Prostate gland (tissue), 2 donors: ENCODE measurements at places on chromosomes 11 and 22. TPM values are rescaled to one million over a fixed set of nuclear protein-coding genes. Genes with fewer than 3 reads are reported as not detected.

GRCh38 chr11:56700242-56700913 lies 1.5 kb downstream of the OR9G1 start:
- DNase-seq: no peak

- no peak for DNase-seq
Observed at GRCh38 chr22:33666279-33666960, 253.9 kb downstream of the LARGE1 start.

CD59 gene
- 274 TPM for total RNA-seq

OR52H1 gene
- total RNA-seq: not detected

DNA sequence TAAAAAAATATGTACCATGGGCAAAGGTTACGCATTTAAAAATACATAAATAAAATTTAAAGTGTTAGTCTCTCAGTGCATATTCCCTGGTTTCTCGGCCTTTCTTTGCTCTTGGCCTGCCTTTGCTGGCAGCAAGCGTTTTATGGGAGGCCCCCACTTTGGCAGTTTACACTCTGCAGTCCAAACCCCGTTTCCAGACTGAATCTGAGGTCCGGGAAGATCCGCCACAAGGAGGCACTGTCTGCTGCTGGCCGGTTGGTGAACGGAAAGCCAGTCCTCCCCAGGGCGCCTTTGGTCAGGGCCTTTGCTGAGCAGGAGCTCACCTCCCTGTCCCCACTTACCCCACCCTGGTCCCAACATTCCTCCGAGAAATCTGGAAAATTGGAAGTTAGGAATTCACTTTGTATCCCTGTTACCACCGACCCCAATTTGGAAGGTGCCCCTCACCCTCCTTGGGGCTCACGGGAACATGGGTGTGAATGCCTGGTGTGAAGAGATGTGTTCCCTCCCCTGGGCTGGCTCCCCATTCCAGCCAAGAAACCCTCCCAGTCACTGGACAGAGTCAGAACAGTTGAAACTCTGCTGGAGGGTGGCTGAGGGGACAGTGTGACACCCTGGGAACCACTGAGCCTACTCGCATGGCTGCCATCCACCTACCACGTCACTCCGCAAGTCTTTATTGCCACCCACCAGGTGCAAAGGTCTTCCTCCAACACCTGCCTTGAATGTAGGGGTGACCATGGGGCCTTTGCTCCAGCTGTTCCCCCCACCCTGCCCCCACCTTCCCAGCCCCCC lies 9.4 kb upstream of the SF1 start:
- peak; percentile 50 for DNase-seq

DNA sequence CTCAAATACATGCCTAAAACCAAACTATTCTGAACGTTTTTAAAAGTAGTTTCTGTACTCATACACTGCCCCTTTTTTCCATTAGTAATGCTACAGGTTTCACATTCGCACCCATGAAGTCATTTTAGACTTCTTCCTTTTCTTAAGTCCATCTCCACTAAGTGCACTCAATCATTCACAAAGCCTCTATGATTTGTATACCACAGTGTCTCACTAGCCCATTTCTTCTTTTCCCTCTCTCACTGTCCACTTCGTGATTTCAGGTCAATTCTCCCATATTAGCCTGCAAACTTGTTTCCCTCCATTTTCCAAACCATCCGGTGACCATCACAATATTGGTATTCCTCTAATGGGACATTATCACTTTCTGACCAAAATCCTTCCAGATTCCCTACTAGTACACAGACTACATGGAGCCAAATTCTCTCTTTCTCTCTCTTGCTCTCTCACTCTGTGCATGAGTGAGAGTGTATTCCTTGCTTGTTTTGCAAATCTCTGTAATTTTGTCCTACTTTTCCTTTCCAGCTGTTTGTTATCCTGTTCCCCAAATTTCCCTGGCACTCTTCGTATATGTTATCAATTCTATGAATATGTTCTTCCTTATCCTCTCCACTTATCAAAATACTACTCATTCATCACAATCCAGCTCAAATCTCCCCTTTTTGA lies 3.4 kb upstream of the ZC3H12C start:
- no peak for DNase-seq

IRAG1 gene
- 43.6 TPM for total RNA-seq

DNA sequence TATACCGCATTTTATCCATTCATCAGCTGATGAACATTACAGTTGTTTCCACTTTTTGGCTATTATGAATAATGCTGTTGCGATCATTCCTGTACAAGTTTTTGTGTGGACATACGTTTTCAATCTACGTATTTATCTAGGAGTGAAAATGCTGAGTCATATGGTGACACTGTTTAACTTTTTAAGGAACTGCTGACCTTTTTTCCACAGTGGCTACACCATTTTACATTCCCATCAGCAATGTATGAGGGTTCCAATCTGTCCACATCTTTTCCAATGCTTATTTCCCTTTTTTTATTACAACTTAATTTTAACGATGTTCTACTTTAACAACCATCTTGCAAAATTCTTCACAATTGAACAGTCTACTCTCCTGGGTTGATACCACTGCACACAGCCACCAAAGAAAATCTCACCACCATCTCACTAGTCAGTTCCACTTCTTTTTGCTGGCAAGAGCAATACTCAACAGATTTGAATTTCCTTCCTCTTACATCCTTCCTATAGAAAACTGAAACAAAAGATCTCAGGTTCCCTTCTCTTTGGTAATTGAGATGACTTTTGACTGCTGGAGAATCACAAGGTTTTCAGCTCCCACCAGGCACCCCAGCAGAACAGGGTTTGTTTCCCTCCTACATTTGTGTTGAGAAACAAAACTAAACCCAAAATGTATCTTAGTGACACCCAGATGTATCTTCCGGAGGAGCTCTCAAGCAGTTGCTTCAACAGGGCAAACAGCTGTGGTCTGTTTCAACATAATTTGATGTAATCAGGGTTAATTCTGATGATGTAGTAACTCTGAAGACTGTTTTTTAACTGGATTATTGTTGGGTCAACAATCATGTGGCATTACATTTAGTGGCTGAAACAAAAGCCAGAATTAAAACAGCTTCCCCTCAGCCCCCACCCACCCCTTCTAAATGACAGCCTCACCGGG lies 7.0 kb upstream of the GAB2 start:
- DNase-seq: no peak

APOL4 gene
- total RNA-seq: 13.6 TPM

DNA sequence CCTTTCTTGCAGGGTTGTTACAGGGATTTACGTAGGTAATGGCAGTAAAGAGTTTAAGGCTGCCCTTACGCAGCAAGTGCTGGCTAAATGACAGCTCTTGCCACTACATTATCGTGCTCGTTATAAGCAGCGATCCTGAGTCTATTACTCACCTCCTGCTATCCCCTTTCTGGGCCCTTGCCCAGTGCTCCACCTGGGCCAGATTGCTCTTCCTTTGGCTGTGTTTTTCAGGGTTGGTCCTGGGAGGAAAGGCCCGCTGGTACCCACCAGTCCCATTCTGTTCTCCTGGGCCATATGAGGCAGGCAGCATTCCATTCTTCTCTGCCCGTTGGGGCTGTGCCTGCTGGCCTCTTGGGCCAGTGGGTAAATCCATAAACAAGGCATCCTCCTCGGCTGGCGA lies 87.5 kb downstream of the C11orf58 start:
- no peak for DNase-seq
